Activated CD4-positive, alpha-beta T cell treated with anti-CD3 and anti-CD28 coated beads, Interleukin-2, amount 10 ng/mL, durations not matched to agents 24 days and 14 days (primary cell): ENCODE measurements at places on chromosomes 1 and 21.

- H3K4me1 ChIP-seq: no peaks in the 10 kb centered on the region
- no peaks in the 10 kb centered on the region for H3K36me3 ChIP-seq
- no peak overlapping the region for H3K27ac ChIP-seq
- H3K27me3 ChIP-seq: peaks cover 8% of the 10 kb centered on the region
- H3K4me3 ChIP-seq: no peak overlapping the region
Measured at GRCh38 chr1:209309198-209309597, 274.3 kb upstream of the CAMK1G start.

DNA sequence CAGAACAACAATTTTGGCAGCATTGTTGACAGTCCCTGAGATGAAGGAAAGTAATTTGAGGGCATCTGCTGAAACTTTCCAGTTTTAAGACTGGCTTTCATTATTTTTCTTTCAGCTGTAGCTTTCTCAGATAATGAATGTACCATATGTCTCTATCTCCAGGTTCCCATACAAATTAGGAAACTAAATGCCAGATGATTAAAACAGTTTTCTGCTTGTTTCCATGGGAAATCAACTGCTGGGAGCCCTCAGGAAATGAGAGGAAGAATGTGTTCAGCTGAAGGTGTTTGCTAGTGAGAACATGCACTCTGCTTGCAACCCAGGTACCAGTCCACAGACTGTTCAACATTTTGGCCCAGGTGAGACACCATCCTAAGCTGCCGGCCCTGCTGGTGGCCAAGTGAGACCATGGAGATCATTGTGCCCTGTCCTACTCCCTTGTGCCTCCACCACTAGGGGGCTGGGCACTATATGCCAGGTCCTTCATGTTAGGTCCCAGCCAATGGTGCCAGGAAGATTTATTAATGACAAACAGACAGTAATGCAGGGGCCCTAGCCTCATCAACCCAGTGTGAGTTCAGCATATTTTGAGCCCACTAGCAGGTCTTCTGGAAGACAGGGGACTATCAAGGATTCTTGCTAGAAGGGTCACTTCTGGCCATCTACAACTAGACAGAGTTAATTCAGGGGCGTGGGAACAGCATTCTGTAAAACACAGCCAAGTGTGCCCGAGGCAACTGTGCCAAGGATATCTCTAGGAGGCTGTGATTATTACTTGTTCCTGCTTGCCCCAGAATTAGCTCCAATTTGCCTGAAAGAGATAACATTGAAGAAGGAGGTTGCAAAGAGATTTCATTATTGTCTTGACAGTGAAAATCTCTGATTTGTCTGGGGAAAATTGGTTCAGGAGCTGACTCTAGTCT, 17.0 kb upstream of the LRRC8C start:
- DNase-seq: no peak
- H3K27ac ChIP-seq: no peak overlapping the region
- H3K36me3 ChIP-seq: peaks cover 46% of the 10 kb centered on the region
- H3K4me1 ChIP-seq: peaks cover 55% of the 10 kb centered on the region
- no peak overlapping the region for H3K4me3 ChIP-seq

DNA sequence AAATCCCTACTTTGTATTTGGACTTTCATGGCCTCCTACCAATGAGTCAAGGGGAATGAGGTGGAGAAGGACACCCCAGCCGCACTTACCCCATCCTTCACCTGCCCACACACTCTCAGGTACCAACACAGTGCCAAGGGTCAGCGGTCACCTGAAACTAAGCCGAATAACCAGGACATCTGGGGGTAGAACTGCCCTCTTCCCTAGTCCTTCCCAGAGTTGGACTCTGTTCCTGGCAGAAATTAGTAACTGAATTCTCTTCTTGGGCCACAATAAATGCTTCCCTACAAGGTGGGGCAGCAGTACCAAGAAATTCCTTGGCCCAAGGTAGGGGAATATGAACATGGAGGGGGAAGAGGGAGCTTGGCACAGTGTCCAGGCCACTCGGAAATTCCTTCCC, 7.3 kb downstream of the SLC45A3 start:
- DNase-seq: no peak
- H3K36me3 ChIP-seq: no peaks in the 10 kb centered on the region
- H3K4me3 ChIP-seq: no peak overlapping the region
- no peak overlapping the region for H3K27ac ChIP-seq
- peaks cover 15% of the 10 kb centered on the region for H3K27me3 ChIP-seq

DNA sequence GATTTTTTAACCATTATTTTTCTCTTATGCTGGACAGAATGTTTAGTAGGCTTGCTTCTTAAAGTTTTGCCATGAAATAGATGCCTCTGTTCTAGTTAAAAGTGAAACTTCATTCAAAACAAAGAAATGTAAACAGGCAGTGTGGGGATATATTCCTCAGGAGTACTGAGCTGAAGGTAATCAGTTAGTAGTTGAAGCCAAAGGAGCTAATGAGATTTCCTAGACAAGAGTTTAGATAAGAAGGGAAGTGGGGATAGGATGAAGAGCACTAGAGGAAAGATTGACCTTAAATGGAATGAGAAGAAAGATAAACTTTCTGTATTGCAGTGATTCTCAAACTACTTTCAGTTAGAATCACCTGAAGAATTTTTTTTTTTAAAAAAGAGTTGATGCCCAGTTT, 23.9 kb downstream of the PRRC2C start:
- H3K4me1 ChIP-seq: peaks cover 67% of the 10 kb centered on the region
- no peak for DNase-seq
- H3K36me3 ChIP-seq: peaks cover 24% of the 10 kb centered on the region
- H3K27ac ChIP-seq: peak overlapping the region; percentile 34
- H3K27me3 ChIP-seq: no peaks in the 10 kb centered on the region
